ENCODE measurements at places on chromosomes 6 and 20.

GRCh38 chr6:83092756-83093399, 25.4 kb downstream of the DOP1A start:
- DNase-seq, result no peak

- no peak for DNase-seq
These were observed 13.8 kb downstream of the MMP24 start for GRCh38 chr20:35240083-35240810.

DNA sequence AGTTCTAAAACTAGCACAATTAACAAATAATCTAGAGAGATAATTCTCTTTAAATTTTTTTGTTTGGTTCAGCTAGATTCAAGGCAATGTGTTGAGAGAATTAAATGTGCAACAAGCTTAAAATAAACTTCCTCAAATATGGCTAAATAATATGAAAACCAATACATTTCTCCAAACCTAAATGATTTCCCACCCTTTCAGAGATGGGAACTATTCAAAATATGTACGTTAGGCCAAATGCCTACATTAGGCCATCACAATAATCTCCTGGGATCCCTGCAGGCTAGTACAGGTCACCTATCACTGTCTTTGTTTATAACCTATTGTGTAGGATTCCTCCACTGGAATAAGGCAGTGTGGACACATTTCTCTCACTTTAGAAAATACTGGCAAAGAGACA, 1.7 kb downstream of the FAXC start:
- no peak for DNase-seq

GRCh38 chr6:99330159-99330558, 19.3 kb downstream of the FAXC start:
- DNase-seq, result peak; percentile 91

- DNase-seq, result no peak
These were observed 11.0 kb downstream of the HRH3 start for GRCh38 chr20:62208795-62209755.

- DNase-seq, result no peak
These were observed 82.0 kb downstream of the SERAC1 start for GRCh38 chr6:158086054-158086503.

GRCh38 chr6:89221971-89222711, 5.0 kb upstream of the GABRR1 start:
- peak; percentile 27 for DNase-seq

- no peak for DNase-seq
These were observed 7.5 kb downstream of the SNAI1 start for GRCh38 chr20:49990271-49990720.

GRCh38 chr6:72955666-72956065, 269.6 kb downstream of the KHDC1L start:
- DNase-seq, result peak; percentile 80

DNA sequence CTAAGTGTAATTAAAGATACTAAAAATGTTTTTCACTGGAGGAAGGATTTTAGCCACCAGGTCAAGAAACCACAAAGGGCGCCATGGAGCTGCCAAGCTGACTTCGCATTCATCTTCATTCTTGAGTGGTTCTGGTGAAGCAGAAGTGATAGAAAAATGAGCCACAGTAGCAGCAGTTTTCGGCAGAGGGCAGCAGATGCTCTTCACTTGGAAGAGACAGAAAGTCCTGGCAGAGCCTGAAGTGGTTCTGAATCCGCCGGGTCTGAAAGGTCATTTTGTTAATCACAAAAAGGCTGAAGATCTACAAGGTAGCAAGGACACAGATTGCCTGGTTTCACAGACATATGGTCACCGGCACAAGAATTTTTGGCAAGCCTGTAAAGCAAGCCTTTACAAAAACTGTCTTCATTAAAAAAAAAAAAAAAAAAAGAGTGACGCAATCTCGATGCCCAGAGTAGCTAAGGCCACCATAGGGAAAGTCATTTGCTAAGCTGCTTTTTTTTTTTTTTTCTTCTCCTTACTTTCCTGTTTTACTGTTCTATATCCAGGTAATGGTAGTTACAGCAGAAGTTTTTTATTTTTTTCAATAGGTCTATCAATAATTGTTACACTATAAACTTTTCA, 345.1 kb upstream of the AGPAT4 start:
- peak; percentile 91 for DNase-seq

DNA sequence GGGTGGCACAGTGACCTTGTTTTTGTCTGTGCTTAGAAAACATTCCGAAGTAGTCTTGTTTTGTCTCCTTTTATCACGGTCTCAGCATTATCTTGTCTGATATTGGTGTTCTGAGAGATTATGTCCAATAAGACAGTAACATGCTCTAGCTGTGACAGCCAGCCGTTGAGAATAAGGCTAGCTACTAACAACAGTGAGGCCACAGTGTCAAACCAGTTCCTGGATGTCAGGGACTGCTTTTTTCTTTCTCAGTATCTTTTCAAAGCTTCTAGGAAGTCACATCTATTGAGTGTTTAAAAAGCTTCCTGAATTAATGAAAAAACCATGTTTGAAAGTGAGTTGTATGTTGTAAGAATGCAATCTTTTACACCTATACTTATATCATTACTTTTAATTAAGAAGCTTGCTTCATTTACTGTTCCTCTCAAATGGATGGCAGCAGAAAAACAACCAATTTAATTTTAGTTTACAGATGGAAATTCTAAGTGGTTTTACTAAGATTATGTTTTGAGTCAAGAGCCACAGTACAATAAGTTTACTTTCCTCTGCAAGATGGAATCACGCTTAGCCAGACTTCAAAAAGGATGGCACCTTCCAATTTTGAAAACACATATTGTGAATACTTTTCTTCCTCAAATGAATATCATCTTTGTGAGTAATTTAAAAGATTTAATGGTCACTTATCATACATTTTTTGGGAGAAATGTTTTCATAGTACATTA, 53.1 kb downstream of the MAP3K7 start:
- DNase-seq, result peak; percentile 27

DNA sequence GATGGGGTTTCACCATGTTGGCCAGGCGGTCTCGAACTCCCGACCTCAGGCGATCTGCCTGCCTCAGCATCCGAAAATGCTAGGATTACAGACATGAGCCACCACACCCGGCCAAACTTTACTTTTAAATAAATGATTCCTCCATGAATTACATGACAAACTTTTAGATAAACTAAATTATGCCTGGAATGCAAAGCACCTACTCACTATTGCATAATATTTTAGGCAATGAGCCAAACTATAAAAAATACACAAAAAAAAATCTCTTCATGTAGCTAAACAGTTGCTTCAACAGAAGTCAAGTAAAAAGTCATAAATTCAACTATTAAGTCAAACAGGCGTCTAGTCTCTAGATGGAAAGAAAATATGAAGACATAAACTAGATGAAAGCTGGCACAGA, 56.5 kb downstream of the PTPRK start:
- DNase-seq, result peak; percentile 26

All from OCI-M1 (cell line).